NCI-H1436 (cell line): ENCODE measurements at places on chromosomes 6 and 20.

- no peak for DNase-seq
Measured at GRCh38 chr6:125001684-125002405, 39.6 kb downstream of the RNF217 start.

DNA sequence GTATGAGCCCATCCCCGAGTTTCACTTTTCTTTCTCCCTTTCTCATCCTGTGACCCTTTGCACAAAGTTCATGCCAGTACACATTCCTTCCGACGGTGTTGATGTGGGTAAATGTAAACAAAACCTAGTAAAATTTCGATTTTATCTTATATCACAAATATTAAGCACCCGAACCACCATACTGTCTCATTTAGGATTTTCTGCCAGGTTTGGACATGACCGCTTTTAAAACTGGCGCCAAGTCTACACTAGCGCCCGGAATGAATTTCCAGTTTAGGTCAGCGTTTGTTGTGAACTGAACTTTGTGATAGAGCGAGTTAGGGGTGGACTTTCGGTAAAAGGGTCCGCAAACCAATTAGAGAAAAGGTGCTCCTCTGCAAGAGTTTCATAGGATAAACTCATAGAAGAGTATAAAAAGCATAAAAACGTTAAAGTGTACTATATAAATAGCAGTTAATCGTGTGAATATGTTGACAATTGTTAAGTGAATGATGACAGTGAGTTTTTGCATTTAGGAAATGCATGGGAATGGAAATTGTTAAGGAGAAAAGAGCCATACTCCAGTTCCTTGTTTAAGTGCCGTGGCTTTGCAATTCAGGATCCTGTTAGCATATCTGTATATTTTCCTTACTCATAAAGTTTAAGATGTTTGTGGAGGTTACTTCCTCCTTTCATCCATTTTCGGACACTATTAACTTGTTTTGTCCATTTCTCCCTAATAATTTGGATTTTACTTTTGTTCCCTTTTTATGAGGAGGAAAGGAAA is 937 bp downstream of the AKAP7 start:
- DNase-seq: no peak

DNA sequence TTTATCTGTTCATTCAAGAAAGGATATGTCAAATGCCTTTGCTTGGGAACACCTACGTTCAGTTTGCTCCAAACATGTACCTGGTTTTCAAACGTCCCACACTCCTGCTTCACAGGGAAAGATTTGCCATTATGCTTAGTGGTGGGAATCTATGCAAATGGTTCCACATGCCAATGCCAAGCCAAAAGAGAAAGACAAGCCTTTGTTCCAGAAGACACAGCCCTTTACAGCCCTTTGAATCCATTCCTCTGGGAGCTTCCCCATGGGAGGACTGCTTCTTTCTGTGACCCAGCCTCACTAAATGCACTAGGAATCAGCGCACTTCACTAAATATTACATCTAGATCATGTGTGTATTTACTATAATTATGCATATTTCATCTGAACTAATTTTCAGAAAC is 619.5 kb downstream of the PRKN start:
- DNase-seq: no peak

- no peak for DNase-seq
Measured at GRCh38 chr6:169844946-169845345, 93.5 kb downstream of the ERMARD start.

DNA sequence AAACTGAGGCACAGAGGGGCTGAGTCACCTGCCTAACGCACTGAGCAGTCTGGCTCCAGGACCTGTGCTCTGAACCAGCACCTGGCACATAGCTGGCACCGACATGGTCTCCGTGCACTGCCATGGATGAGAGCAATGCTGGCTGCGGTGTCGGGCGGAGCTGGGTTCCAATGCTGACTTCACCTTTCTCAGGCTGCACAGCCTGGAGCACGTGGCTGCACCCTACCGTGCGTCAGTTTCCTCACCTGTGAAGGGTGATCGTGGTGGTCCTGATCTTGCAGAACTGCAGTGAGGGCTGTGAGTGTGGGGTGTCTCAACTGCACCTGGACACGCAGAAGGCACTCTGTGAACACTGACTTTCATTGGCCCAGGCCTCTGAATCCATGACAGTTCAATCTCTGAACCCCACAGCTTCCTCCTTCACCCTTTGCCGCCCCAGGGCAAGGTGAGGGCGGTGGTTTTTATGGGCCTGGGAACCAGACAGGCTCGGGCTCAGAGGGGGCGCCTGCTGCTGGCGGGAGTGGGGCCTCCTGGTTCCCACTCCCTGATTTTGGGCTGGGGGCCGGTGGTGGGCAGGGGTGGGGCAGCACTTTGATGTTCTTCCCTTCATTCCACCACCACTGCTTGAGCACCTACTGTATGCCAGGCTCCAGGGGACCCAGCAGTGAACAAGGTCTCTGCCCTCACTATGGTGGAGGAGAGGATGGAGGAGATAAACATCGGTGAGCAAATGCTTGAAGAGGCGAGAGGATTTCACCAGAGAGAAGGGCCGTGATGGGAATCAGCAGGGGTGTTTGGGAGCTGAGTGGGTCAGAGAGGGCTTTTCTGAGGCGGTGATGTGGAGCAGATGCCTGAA is 102.9 kb downstream of the CEBPB start:
- DNase-seq: no peak

GRCh38 chr6:170190046-170190445 is 100.8 kb downstream of the DLL1 start:
- no peak for DNase-seq

GRCh38 chr6:76230711-76231110 is 158.2 kb upstream of the IMPG1 start:
- no peak for DNase-seq

DNA sequence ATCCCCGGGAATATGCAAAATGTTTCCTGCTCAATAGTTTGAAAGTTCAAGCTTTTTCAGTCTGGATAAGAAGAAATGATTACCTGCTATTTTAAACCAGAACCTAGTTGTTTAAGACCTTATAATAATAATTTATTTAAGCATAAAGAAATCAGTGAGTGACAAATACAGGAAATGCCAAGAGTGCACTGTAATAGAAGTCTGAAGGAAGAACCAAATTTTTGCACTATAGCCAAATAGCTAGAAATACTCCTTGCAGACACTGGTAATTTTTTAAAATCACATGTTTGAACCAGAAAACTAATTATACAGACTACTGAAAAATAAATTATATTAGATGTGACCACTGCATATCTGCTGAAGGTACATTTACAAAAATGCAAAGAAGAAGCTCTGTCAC is 93.2 kb downstream of the MMS22L start:
- no peak for DNase-seq

DNA sequence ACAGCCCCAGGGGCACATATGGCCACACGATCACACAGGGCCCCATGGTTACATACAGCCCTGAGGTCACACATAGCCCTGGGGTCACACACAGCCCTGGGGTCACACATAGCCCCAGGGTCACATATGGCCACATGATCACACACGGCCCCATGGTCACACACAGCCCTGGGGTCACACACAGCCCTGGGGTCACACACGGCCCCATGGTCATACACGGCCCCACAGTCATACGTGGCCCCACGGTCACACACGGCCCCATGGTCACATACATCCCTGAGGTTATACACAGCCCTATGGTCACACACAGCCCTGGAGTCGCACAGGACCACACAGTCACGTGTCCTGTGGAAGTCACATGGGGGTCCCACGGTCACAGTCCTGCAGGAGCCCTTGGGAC is 120.1 kb downstream of the AGPAT4 start:
- DNase-seq: no peak

- no peak for DNase-seq
Measured at GRCh38 chr20:40637176-40637575, 51.9 kb downstream of the MAFB start.

DNA sequence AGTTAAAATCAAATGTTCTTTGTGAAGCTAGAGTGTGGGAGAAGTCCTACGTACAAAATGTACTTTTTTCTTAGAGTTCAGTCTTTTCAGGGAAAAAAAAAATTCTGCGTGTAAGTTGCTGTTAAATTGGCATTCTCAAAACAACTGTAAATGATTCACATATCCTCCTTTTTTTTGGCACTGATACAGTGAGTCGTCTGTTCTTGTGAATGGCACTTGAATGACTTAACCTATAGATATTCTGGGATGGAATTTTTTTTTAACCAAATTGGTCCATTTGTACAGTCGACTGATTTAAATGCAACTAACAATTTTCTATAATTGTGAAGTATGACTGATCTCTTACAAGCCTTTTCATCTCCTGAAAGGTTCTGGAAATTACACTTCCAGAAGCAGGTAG is 5.5 kb upstream of the JAG1 start:
- no peak for DNase-seq

DNA sequence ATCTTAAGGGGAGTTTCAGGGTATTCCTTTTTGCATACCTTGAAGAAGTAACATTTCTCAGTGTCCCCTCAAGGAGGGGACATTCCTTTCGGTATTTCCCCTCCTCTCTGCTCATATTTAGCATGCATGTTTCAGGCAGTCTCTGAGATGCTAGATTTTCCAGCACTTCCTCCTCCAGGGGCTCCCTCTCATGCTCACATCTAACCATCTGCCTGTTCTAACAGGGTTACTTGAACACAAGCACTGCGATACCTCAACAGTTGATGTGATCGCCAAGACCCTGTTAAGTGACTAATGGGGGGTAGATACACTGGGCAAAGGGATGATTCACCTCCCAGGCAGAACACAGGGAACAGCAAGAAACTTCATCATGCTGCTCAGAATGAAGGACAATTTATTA is 12.9 kb upstream of the MCM3 start:
- no peak for DNase-seq

DNA sequence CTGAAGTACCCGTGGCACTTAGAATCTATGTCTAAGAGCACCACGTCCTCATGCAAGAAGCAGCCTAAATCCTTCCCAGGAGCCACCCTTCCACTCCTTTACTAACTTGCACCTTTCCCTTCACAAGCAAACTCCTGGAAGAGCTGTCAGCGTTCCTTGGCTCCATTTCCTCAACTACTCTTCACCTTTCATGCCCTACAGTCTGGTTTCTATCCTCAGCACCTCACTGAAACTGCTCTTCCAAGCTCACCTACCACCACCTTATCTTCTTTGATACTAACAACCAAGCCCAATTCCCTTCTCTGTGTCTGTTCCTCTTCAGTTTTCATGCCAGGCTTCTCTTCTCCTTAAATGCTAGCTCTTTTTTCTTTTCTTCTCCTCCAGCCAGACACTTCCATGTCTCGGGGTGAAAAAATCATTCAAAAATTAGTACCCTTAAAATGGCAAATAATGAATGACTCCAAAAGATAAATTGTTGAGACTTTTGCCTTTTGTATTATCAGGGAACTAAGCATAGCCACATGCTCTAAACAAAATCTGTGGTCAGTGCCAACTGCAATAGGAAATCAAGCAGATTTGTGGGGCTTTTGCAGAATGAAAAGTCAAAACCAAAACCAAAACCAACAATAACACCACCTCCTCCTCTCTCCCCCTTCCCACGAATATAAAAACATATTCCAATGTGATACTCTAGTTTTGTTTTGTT is 149.6 kb upstream of the KCNK16 start:
- DNase-seq: no peak

- no peak for DNase-seq
Measured at GRCh38 chr6:129645830-129646579, 64.0 kb downstream of the ARHGAP18 start.

GRCh38 chr6:31752739-31753319 is 9.6 kb upstream of the SAPCD1 start:
- no peak for DNase-seq

GRCh38 chr6:65633501-65633900 is 73.5 kb downstream of the EYS start:
- no peak for DNase-seq

GRCh38 chr20:41249411-41250281 is 67.9 kb downstream of the ZHX3 start:
- DNase-seq: no peak

DNA sequence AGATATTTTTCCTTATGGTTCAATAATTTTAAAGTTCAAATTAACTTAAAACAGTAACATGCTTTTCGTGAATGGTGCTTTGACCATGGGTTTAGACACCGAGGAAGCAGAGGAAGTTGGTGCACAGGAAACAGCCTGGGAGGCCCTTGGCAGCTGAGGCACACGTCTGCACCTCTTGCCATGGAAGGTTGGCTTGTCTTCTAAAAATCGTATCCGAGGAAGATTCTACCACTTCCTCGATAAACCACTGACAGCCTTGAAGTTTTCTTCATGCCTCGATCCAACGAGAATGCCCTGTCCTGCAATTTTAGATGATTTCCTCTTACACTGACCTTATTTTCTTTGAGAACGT is 12.2 kb downstream of the DLL1 start:
- no peak for DNase-seq

DNA sequence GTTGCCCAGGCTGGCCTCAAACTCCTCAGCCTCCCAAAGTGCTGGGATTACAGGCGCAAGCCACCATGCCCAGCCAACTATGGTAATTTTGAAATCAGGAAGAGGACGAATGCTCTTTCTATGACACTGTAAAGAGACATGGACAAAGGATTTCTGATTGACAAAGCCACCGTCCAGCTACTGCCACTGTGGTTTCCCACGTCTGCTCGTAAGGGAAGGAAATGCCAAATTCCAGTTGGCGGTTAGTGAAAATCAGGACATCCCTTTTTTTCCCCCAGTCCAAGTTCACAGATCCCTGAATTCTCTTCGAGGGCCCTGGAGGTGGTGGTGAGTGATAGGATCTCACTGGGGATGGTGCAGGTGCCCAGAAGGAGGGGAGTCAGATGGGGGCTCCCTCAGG is 31.2 kb downstream of the SNAI1 start:
- no peak for DNase-seq

DNA sequence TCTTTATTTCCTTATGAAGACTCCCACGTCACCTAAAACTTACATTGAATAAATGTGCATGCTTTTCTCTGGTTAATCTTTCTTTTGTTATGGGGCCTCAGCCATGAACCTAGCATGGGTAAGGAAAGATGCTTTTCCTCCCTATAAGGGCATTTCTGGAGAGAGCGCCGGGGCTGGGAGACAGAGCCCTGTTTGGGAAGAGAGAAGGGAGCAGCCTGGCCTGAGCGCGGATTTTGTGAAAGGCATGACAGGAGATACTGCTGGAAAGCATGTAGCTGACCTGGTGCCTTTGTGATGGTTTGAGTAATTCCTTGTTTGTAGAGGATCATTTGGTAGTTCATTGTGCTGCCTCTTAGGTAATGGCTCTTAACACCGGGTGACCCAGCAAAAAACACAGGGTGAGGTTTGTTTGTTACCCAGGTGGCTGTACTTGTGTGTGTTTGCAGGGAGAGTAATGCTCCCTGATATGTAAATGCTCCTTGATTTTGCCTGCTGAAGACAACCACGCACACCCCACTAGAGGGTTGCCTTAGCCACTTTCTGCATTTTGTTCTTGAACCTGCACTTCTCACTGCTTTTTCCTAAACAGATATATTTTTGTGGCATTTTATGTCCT is 59.2 kb downstream of the ANKRD6 start:
- no peak for DNase-seq

- peak; percentile 88 for DNase-seq
Measured at GRCh38 chr20:38728911-38729642, 4.8 kb downstream of the SLC32A1 start.

GRCh38 chr6:51855310-51856082 is 231.9 kb downstream of the PKHD1 start:
- DNase-seq: peak; percentile 61
